Fibroblast of lung (primary cell): ENCODE measurements at places on chromosomes 12 and 14. TPM values are rescaled to one million over a fixed set of nuclear protein-coding genes. Genes with fewer than 3 reads are reported as not detected.

- peak overlapping the region; percentile 27 for H3K4me3 ChIP-seq
- H3K4me1 ChIP-seq: no peaks in the 10 kb centered on the region
- peak; percentile 73 for DNase-seq
- H3K27me3 ChIP-seq: peaks cover 24% of the 10 kb centered on the region
- no peak overlapping the region for H3K27ac ChIP-seq
These were observed 820 bp downstream of the BICDL1 start for GRCh38 chr12:119989731-119990381.

Gene RBMS2
- 11.3 and 23.1 TPM in 2 replicates for total RNA-seq

- peak overlapping the region; percentile 76 for H3K4me3 ChIP-seq
- no peaks in the 10 kb centered on the region for H3K36me3 ChIP-seq
- H3K27ac ChIP-seq: peak overlapping the region; percentile 59
- H3K27me3 ChIP-seq: no peaks in the 10 kb centered on the region
- H3K4me1 ChIP-seq: peaks cover 6% of the 10 kb centered on the region
- DNase-seq: peak; percentile 41
These were observed 674 bp downstream of the NIN start for GRCh38 chr14:50830044-50830931.

Gene CAPZA3
- not detected in 2 replicates for total RNA-seq

Gene PLEKHH1
- total RNA-seq: 0.33 and 0.77 TPM in 2 replicates

Gene FSCB
- total RNA-seq: not detected in 2 replicates

Gene KRT82
- total RNA-seq: not detected in 2 replicates

Gene NKX2-1
- not detected in 2 replicates for total RNA-seq
